ENCODE measurements at places on chromosomes 13 and 19. TPM values are rescaled to one million over a fixed set of nuclear protein-coding genes. Genes with fewer than 3 reads are reported as not detected.

The NLRP4 gene
- total RNA-seq, result not detected

The CEACAM8 gene
- total RNA-seq, result not detected

The TUBA3C gene
- total RNA-seq, result not detected

The IFNL1 gene
- total RNA-seq, result not detected

The TNFSF13B gene
- 0.52 TPM for total RNA-seq

The CALR3 gene
- total RNA-seq, result not detected

The COX6B2 gene
- total RNA-seq, result not detected

All from body of pancreas (tissue), 4 donors.